Umbilical cord (tissue), 2 donors: ENCODE measurements at places on chromosomes 5 and 9.

- DNase-seq: no peak
Measured at GRCh38 chr5:142120247-142120935, 11.8 kb downstream of the NDFIP1 start.

DNA sequence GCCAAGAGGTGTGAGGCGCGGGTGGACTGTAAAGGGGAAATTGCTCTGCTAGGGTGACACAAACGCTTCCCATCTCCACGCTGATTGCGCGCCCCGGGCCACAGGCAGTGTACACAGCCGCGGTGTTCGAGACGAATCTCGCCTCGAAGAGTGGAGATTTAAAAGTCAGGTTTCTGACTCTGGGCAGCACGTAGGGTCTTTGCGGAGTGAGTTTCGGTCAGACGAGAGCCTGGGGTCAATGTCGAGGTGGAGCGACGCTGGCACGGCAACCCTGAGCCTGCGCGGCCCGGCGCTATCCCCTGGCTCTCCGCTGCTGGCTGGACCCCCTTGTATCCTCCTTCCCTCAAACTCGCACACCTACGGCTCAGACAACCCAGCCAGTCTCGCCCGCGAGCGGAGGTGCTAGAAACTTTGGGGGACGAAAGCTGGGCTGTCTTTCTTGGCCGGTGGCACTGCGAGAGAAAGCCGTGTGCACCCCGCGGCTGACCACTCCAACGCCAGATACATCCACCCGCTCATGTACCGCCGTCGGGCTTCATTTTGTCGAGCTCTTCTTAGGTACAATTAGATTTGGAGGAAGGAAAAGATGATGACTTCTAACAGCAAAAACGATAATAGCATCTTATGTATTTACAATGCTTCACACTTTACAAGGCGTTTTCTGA, 5.4 kb upstream of the FOXB2 start:
- DNase-seq: no peak

DNA sequence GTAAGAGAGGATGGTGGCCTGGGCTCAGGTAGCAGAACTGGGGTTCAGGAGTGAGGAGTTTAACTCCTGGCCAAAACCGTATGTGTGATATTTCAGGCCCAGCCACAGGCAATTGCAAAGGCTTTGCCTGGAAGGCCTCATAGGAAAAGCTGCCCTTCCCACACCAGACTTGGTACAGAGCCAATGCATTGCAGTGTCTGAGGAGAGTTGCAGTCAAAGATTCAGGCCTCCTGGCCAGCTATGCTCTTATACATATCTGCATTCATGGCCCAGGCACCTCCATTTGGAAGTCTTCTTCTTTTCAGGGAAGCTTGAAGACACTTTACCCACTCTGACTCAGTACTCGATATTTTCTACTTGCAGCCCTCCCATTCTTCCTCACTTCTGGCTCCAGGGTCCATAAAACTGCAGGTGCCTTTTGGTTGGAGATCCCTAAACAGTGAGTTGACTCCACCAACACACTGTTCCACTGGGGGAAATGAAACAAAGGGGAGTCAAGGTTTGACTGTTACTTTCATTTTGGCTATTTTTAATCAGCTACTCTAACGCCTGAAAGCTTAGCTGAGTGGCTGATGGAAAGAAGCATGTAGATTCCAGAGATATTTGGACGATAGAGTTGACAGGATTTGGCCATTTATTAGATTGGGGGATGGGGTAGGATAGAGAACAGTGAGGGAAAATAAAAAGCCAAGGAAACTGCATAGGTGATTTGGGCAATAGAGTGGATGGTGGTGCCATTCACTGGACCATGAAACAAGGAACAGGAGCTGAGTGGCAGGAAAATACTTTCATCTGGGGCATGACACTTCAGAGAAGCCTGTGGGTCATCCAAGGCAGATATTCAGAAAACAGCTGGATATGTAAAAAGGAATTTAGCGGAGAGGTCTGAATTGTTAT, 30.6 kb upstream of the IL33 start:
- peak; percentile 64 for DNase-seq

DNA sequence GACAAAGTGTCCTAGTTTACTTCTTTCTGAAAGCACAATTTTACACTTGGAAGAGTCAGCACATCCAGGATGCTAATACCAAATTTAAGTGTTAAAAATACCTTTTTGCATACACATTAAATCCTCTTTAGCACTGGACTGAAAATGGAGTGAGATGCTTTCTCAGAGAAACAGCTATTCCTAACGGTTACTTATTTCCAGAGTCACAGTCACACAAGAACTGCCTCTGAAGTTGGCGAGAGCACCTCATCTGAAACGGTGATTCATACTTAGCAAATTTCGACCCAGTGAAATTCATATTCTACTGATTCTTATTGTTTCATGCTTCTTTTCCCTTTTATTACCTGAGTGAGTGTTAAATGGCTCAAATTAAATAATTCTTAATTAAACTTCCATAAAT, 12.2 kb downstream of the CDH18 start:
- DNase-seq: no peak

GRCh38 chr5:131355971-131356528, 92.2 kb downstream of the CDC42SE2 start:
- DNase-seq: peak; percentile 53

DNA sequence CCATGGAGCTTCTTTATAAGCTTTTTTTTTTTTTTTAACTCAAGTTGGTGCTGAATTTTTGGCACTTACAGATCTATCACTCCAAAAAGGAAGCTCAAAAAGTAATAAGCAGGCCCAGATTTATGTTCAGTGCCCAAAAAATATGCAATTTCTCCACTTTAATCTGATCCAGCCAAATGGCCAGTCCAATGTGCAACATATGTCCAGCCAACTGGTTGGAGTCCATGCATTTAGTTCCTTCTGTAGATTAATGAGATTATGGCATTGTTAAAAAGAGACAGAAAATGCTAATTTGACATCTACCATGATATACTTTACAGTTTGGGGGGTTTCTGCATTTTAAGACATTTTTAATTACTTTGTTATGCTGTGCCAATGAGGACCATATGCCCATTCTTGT, 129.5 kb downstream of the SLC1A3 start:
- no peak for DNase-seq

DNA sequence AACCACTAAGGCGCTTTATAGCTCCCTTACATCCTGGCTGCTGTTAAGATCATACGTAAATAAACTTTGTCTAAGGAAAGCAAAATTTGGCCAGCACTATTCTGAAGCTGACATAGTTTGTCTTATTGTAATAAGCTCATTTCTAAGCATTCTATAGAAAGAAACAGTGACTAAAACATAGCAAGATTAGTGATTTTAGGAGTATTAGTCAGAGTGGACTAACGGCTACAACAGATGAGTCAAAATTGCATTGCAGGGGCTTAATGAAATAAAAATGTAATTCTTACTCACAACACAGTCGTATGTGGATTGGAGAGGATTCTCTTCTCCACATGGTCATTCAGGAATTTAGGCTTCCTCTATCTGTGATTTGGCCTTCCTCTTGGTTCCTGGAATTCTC, 347.6 kb downstream of the GADD45G start:
- no peak for DNase-seq

- DNase-seq: peak; percentile 18
Measured at GRCh38 chr5:28165096-28165495, 1126.7 kb upstream of the CDH9 start.

DNA sequence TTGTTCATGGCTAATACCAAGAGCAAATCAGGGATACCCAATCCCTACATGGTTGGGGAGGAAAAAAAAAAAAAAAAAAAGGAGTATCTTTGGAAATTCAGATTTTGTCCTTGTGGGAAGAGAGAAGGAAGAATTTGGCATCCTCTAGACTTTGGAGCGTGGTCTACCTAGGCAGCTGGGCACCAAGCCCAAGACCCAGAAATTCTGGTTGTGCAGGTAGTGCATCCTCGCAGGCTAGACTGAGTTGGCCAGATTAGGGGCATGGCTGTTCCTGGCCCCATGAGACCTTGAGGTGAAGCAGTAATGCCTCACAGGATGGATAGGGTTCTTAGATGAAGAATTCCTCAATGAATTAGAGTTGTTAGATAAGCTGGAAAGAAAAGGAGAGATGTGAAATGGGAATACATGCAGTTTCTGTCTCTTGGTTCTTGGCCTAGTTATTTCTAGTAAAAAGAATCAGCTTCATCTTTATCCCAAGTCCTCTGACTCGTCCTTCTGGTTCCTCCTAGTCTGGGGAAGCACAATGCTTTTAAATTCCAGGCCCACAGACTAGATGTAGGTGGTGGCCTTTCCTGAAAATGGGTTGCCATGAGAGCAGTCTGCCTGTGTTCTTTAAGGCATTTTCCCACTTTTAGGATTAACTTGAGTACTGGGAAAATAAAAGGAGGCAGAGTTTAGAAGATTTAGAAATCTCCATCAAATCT, 140.5 kb upstream of the RUSC2 start:
- DNase-seq: no peak
